WTC11 (cell line): ENCODE measurements at places on chromosomes 3 and 15. TPM values are rescaled to one million over a fixed set of nuclear protein-coding genes. Genes with fewer than 3 reads are reported as not detected.
A peak's percentile ranks its signal among the peaks of the same experiment; 100 is the strongest.

UROC1 gene
- 0.09 TPM in 1 of 3 replicates, not detected in the others for total RNA-seq

THAP10 gene
- 2.6 to 3.6 TPM (median 3.4 TPM) in 3 replicates for total RNA-seq

TLR9 gene
- total RNA-seq = not detected in 3 replicates

LRRK1 gene
- 5.9 to 7.6 TPM (median 6.3 TPM) in 3 replicates for total RNA-seq

CHST2 gene
- 13.2 to 17.3 TPM (median 13.4 TPM) in 3 replicates for total RNA-seq

SPATA12 gene
- total RNA-seq = 0.18 to 0.39 TPM (median 0.37 TPM) in 3 replicates

DNA sequence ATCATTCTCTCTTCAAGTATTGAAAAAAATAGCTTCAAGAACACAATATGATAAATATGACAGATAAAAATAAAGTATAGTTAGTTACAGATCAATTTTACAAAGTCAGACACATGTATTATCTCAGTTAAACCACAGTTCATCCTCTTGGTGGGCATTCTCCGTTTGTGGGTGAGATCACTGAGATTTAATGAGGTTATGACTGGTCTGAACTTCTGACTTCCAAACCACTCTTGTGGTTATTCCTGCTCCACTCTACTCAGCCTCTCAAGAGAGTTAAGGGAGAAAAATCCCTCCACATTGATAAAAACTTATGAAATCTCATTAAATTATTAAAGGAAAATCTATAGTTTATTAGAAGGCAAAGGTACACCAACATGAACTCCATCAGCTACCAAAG lies 229.9 kb upstream of the LRTM1 start:
- DNase-seq = no peak

DNA sequence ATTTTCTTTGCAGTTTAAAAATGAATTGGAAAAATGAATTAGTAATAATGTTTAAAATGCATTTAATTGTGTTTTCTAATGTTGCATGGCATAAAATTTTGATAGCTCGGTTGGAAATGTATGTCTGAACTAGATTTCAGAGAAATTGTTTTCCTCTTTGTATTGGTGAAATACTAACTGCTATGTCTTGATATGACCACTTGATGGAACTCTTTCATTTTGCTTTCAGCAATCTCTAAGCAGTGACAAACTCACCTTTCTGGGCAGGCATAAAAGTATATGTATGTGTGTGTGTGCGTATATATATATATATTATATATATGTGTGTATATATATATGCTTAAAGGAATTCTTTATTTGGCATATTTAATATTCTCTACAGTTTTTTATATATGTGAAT lies 239.3 kb upstream of the ZNF717 start:
- no peak for DNase-seq

- DNase-seq = no peak
These were observed 121.8 kb upstream of the SMAD3 start for GRCh38 chr15:66943456-66944095.

- no peak for DNase-seq
These were observed 346.9 kb upstream of the CDIN1 start for GRCh38 chr15:36232491-36232890.

- peak; percentile 33 for DNase-seq
These were observed 201.2 kb downstream of the GOLGA6L6 start for GRCh38 chr15:20340331-20340811.

GRCh38 chr15:65083262-65083701 lies 6.7 kb downstream of the KBTBD13 start:
- peak; percentile 42 for DNase-seq

DNA sequence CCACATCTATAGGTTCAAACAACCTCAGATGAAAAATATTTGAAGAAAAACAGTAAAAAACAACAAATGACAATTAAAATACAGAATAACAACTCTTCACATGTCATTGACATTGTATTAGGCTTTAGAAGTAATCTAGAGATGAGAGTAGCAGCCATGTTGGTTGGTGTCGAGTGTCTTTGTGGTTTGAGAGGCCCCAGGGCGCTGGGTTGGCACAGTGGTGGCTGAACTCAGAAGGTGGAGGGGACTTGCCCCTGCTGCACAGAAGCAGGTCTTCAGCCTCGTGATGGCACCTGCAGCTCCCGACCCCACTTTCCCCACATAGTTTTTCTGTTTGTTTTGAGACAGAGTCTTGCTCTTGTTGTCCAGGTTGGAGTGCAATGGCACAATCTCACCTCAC lies 187.2 kb downstream of the OSBPL10 start:
- no peak for DNase-seq

GRCh38 chr3:104102386-104102785 lies 1264.3 kb upstream of the ALCAM start:
- DNase-seq = no peak

GRCh38 chr3:41565003-41565402 lies 365.7 kb downstream of the CTNNB1 start:
- DNase-seq = no peak

DNA sequence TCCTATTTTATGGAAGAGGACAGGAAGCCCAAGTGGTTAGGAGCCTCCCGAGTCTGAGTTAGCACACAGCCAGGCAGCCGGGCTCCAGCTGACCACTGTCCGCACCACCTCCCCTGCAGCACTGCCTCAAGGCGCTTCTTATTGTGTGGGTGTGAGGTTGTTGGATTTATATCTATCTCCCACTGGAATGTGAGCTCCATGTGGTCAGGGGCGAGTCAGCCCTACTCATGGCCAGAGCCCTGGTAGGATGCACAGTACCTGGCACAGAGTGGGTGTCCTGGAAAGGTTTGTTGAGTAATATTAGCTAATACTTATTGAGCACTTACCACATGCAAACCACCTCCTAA lies 9.7 kb upstream of the FBLN2 start:
- no peak for DNase-seq

GRCh38 chr3:21995079-21995607 lies 244.1 kb upstream of the ZNF385D start:
- no peak for DNase-seq

- peak; percentile 87 for DNase-seq
These were observed 130.5 kb upstream of the EIF1B start for GRCh38 chr3:40179016-40179415.

- no peak for DNase-seq
These were observed 48.6 kb downstream of the SNRK start for GRCh38 chr3:43334976-43335375.

DNA sequence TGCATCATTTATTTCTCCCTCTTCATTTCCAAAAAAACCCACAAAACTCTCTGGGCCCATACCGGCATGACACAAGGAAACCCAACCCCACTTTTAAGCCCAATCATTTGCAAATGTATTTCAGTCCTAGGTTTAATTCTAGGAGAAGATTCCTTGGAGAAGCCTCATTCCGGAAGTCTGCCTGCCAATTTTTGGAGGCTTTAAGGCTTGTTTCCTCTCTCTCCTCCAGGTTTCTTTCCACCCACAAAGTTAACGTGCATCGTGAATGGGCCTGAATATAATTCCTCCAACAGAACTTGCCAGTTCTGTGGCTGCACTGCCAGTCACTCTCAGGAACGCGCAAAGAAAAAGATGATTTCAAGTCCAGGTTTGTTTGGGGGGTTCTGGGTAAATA lies 69.9 kb upstream of the FOXP1 start:
- DNase-seq = no peak

- DNase-seq = peak; percentile 88
These were observed 36.4 kb downstream of the FAM3D start for GRCh38 chr3:58630076-58630709.

GRCh38 chr3:45607790-45608189 lies 13.2 kb downstream of the LIMD1 start:
- DNase-seq = no peak

- no peak for DNase-seq
These were observed 622.0 kb upstream of the KCNMB2 start for GRCh38 chr3:177914224-177914623.

GRCh38 chr3:88617283-88617682 lies 467.5 kb downstream of the C3orf38 start:
- no peak for DNase-seq
